SJSA1 (cell line): ENCODE measurements at places on chromosomes 12 and 14.

DNA sequence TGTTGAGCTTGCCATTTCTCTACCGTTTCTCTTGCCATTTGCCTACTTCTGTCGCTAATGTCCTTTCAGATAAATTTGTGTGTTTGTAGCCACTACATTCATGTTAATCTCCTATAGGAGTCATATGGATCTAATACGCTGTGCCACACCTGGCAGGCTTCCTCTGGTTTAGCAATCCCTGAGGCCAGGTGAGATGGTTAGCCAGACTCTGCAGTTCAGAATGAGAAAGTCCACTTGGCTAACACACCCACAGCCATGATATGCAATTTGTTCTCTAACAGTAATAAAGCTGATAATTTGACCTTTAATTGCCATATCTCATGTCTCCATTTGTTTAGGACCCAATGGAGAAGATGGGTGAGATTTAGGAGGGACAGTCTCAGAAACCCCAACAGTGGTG is 1261.6 kb upstream of the TMEM132C start:
- DNase-seq: no peak

DNA sequence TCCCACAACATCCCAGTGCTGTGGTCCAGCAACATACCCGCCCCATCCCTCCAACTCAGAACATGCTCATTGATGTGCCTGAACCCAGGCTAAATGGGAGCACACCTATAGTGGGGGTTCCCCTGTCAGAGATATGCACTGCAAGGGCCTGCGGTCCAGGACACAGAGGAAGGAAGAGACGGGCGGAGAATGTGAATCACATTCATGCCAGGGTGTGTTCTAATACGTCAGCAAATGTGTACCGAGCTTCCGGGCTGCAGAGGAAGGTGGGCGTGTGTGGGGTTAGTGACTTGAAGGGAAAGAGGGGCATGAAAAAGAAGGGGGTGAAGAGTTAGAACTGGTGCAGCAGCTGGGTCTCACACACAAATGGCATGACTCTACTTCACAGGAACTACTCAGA is 83.7 kb downstream of the DPF3 start:
- DNase-seq: no peak

GRCh38 chr12:68378872-68379606 is 46.9 kb upstream of the MDM1 start:
- no peak for DNase-seq

DNA sequence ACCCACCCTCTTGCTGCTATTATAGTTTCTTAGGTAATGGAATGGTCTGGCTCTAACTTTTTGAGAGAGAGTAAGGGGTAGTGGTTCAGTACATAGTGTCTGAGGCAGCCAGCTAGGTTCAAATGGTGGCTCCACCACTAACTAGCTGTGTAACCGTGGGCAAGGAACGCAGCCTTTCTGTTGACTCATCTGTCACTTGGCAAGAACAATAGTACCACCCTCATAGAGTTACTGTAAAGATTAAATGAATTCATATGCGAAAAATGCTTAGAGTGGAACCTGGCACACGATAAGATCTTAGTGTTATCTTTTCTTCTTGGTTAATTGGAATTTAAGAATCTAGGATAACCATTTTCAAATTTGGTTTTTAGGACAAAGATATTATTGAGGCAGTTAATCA is 14.0 kb downstream of the CCDC62 start:
- DNase-seq: peak; percentile 58

- peak; percentile 4 for DNase-seq
Measured at GRCh38 chr12:61095111-61095510, 1165.1 kb upstream of the USP15 start.

- DNase-seq: no peak
Measured at GRCh38 chr12:132360906-132361777, 31.8 kb upstream of the GALNT9 start.

DNA sequence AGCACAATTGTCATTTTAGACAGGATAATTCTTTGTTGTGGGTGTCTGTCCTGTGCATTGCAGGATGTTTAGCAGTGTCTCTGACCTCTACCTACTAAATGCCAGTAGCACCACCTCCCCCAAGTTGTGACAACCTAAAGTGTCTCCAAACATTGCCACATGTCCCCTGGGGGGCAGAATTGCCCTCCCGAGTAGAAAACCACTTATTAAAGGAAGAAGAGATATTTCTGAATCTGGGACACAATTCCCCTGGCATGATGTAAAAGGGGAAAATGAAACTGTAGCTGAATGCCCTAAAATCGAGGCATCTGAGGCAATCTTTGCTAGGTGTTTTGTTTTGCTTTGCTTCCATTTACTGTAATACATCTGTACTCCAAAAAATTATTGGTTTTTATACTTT is 116.8 kb upstream of the NAP1L1 start:
- DNase-seq: no peak

DNA sequence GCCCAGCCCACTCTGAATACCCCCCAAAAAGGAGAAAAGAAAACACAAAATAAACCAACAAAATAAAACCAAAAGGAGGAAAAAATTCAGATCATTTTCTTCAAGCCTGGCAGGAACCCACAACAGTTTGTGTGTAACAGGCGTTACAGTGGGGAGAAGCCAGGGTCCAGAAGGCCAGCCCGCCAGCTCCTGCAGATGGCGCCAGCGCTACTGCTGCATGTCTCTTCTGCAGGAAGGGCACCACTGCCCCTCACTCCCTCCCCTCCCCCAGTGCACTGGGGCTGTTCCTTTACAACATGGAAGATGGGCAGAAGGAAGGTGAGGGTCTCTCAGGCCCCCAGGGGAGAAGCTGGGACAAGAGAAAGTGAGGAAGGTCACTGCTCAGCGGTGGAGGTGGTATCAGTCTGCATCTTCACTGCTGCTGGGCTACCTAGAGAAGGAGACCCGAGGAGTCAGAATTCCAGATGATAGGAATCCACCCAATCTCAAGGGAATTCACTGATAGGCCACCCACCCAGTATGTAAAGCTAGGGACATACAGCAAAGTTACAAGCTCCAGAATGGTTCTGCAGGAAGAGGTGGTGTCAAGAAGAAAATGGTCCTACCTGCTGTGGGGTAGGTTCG is 2.3 kb upstream of the NOP2 start:
- DNase-seq: peak; percentile 39
